Activated effector memory CD4-positive, alpha-beta T cell treated with Interleukin-2 at 50 U/mL for 16 hours (primary cell): ENCODE measurements at places on chromosomes 7 and 10.

DNA sequence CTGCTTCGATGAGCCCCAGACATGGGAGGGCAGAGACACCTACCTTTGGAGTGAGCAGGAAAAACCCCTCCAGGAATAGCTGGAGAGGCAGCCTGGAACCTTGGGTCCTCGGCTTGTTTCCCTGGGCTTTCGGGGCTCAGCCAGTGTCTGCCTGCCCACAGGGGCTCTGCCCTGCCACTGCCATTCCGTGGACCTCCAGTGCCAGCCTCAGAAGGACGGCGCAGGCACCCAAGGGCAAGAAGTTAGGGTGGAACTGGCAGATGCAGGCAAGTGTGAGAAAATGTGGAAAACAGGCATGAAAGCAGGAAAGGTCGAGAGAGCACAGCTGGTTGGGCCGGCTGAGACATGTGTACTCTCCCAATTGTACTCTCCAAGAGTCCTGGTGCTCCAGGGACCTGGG lies 281.5 kb downstream of the GRID1 start:
- no peak for DNase-seq

- no peak for DNase-seq
Observed at GRCh38 chr7:98555403-98555802, 61.7 kb upstream of the NPTX2 start.

GRCh38 chr10:118592675-118593330 lies 2.6 kb downstream of the PRLHR start:
- DNase-seq: no peak

GRCh38 chr10:20744821-20745220 lies 152.3 kb downstream of the NEBL start:
- DNase-seq: no peak

- no peak for DNase-seq
Observed at GRCh38 chr10:28652703-28653102, 24.6 kb upstream of the BAMBI start.

DNA sequence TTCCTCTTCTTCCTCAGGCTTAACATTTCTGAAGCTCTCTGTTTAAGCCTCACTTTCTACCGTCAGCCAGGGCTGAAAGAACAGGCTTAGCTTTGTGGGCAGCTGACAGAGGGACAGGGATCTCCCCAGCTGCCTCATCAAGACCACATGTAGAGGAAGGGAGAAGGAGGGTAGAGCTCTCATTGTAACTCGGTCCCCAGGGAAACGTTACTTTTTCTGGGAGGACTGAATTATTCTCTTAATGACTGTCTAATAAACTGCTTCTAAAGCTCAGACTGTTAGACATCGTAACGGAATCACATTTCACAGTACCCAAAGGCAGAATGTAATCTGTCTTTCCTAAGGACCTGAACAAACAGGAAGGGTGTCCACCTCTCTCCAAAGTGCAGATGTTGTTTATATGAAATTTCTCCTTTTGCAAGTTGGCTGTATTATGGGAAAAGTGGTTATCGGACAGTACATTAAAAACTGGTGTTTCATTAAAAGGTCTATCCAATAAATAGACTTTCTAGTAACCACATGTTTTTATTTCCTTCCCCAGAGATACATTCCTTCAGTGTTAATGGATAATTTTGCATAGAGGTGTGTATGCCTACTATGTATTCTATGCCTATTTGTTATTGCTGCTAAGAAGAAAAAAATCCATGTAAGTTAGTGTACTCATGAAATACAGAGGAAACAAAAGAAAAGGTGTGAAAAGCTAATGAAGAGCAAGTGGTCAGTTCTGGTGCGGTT lies 144.2 kb downstream of the CTTNBP2 start:
- DNase-seq: no peak

GRCh38 chr10:56973766-56974165 lies 612.7 kb upstream of the ZWINT start:
- no peak for DNase-seq

- no peak for DNase-seq
Observed at GRCh38 chr10:101770331-101771215, 5.3 kb downstream of the FGF8 start.

GRCh38 chr10:85888004-85888403 lies 478.6 kb downstream of the GRID1 start:
- no peak for DNase-seq

DNA sequence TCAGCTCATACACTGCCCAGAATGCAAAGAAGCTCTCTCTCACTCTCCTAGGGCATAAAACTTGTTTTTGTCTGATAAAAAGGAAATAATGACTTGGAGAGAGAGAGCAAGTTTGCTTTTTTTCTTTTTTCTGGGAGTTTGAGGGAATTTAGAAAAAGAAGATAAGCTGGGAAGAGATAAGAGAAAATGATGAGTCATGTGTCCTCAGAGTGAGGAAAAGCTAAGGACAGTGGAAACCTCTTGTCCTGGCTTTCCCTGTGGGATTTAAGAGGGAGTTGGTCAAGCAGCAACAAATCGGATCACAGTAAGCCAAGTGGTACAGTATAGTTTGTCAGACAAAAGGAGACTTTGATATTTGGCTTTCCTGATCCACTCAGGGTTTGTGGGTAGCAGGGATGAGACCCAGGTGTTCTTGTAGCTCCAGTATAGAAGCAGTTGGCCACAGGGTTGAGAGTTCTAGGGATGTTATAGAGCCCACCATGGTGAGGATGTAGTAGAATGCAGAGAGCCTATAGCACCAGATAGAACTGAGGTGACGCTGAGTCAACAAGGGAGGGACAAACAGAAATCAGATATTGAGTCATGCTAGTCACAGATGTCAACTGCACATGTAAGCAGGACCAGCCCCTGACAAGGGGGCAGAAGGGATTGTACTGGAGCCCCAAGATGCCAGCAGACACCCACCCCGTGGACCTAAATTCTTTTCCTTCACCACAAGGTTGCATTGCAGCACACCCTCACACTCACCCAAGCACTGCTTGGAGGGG lies 219.3 kb upstream of the TAC1 start:
- DNase-seq: no peak

DNA sequence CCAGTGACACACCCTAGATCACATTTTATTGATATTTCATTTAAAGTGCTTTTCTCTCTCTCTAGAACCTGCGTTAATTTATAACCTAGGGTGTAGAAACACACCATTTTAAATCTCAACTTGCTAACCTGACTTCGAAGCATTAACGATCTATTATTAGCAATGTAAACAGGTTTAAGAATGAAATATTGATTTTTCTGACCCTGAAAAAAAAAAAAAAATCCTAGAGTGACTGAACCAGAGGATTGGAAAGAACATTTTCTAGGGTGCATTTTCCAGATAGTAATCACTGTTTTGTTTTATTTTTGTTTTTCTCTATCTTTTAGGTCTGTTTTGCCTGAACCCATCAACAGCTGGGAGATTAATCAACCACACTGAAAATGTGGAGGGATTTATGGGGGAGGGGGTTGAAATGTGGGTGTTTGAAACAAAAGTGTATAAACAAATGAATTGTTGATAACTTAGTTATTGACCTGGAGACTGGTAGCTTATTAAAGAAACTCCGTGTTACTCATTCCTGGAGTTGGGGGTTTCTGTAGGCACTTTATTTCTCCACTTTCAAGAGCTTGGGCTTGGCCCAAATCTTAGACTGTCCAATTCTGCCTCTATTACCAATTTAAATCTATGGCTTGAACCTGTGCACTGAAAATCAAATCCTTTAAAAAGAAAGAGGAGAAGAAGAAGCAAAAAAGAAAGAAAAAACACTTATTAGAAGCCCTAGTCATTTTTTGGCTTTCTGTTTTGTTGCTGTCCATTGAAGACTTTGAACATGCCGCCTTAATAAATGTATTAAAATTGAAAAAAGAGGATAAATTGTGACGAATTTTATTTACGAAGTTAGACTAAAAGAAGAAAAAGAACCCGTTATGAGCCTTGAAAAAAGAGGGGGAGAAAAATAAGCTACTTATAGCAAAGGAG lies 2.8 kb downstream of the HOXA2 start:
- no peak for DNase-seq

DNA sequence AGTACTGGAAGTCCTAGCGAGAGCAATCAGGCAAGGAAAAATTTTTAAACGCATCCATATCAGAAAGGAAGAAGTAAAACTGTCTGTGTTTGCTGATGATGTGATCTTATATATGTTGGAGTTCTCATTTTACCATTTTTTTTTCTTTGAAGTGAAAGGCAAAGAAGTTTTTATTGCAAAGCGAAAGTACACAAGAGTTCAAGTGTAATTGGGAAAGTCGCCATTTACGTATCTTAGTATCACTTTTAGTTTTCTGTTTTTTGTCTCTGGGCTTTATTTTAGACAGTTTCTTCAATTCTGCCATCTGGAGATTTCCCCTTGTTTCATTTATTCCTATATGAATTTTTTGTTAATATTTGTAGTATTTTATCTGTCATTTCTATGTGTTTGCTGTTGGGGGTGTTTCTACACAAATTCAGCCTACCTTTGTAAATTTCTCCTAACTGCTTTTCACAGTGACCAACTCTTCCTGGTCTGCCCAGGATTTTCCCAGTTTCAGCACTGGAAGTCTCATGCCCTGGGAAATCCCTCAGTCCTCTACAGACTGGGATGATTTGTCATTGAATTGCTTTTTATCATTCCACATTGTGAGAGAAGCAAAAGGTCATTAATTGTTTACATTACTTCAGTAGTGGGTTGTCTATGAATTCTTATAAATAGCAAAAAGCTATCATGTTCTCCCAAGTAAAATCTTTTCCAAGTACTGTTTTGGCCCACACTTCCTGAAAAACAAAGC lies 23.2 kb downstream of the BET1 start:
- DNase-seq: no peak

DNA sequence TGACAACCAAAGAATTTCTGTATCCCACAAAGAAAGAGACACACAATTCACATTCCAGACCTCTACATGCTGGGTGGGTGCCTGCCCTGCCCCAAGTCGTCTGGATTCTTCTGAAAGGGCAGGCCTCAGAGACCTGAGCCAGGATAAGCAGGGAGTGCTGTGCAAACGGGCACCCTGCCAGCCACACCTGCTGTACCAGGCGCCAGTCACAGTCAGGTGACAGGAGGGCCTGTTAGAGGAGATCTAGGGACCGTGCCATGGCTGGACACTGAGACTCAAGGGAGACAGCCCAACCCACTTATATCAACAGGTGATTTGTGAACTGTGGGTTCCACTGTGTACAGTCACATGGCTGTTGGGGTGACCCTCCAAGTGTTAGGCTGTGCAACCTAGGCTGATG lies 103.1 kb upstream of the AFAP1L2 start:
- no peak for DNase-seq

- no peak for DNase-seq
Observed at GRCh38 chr10:4301291-4302045, 516.5 kb upstream of the KLF6 start.

- no peak for DNase-seq
Observed at GRCh38 chr10:60962946-60963345, 19.0 kb upstream of the RHOBTB1 start.

DNA sequence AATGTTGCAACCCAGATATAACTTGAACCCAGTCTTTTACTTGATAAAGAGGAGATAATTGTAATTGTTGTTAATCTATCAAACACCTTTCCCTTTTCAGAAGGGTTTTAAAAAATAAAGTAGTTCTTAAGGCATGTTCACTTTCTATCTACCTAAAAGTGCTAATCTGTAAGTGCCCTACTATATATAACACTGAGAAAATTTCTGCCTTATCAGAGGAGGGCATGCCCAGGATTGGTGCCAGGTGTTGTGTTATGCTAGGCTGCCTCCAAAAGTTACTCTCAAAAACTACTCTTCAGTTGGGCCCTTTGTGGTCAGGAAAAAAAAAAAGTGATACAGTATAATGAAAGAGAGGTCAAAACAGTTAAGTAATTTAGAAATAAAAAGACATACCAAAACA lies 36.3 kb downstream of the SMNDC1 start:
- no peak for DNase-seq

DNA sequence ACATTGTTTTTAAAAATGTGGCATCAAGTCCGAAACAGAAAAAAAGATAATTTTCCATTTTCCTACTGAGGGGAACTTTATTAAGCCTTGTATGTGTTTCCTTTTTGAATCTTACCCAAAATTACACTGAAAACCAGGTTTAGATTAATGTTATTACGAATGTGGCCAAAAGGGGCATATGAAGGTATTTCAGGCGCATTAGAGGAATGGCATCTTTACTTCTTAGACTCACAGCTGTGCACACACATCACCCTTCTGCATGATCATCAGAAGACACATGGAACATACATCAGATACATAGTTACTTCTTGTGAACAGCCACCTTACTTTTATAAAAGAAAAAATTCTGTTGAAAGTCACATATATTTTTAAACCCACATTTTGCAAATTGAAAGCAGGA lies 58.6 kb upstream of the ZPBP start:
- no peak for DNase-seq

DNA sequence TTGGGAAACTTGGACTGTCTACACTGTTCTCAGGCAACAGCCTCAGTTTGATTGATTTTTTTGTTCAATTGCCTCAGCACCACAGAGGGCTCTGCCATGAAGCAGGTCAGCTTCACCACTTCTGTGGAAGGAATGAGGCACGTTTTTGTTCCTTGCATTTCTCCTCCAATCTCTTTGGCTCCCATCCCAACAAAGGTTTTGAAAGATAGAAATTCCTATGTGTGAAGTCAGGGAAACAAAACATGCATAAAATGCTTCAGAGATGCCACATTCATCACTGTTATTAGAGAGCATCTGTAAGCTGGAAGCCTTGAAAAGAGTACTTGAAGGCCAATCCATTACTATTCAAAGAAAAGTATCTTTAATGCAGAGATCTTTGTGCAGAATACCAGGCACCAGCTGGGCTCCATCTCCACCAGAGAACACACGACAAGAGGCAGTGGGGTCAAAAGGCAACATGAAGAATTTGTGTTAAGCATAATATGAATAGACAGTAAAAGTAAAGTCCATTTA lies 249.1 kb upstream of the LYZL1 start:
- no peak for DNase-seq

DNA sequence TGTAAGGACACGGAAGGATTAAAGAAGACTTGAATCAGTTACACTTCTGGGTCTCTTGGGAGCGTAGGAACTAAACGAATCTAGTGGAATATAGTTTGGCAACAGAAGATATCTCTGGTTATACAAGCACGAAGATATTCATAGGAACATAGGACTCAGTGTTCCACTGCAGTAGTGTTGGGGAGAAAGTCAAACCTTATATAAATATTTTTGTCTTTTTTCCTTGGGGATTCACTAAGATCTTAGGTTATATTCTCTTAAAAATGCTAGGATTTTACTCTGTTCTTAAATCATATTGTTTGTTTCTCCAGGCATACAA lies 21.4 kb downstream of the PRKAR2B start:
- no peak for DNase-seq
